ENCODE measurements at places on chromosomes 11 and 22.

- no peak for DNase-seq
Observed at GRCh38 chr11:22742157-22742613, 75.8 kb downstream of the GAS2 start.

DNA sequence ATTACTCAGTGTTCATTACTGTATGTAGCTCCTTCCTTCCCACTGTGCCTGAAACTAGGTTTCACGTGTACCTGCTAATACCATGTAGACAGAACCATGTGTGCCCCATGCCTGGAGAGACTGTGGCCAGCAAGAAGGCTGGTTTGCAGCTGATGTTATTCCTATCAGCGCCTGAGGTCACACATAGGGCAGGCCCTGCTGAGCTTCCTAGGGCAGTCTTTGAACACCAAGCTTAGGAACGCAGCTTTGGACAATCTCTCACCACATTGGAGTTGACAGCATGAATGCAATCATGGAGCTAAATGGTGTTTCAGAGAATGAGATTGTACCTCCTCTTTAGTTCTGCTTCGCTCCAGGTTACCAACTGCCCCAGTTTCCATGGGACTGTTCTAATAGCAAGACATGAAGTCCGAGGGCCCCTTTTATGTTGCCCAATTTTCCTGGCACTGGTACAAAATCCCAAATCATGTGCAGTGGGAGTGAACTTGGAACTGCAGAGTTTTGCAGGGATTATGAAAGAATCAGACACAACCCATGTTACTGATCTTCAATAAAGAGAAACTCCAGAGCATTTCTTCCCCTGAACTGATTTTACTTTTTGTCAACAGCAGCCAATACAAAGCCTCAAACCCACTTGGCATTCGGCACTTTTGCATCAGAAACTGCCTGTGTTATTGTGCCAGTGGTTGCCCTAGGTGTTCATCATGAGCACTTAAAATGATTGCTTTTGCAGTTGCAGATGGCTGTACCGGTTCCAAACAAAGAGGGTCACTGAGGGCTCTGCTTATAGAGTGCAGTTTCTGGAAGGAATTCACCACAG lies 154.2 kb upstream of the TTC12 start:
- DNase-seq: no peak

GRCh38 chr22:37195921-37196320 lies 7.9 kb upstream of the C1QTNF6 start:
- no peak for DNase-seq

- DNase-seq: no peak
Observed at GRCh38 chr22:44525941-44526778, 28.1 kb upstream of the RTL6 start.

GRCh38 chr11:37199082-37199481 lies 601.0 kb upstream of the RAG2 start:
- no peak for DNase-seq

GRCh38 chr11:32105871-32106560 lies 15.1 kb downstream of the RCN1 start:
- DNase-seq: no peak

DNA sequence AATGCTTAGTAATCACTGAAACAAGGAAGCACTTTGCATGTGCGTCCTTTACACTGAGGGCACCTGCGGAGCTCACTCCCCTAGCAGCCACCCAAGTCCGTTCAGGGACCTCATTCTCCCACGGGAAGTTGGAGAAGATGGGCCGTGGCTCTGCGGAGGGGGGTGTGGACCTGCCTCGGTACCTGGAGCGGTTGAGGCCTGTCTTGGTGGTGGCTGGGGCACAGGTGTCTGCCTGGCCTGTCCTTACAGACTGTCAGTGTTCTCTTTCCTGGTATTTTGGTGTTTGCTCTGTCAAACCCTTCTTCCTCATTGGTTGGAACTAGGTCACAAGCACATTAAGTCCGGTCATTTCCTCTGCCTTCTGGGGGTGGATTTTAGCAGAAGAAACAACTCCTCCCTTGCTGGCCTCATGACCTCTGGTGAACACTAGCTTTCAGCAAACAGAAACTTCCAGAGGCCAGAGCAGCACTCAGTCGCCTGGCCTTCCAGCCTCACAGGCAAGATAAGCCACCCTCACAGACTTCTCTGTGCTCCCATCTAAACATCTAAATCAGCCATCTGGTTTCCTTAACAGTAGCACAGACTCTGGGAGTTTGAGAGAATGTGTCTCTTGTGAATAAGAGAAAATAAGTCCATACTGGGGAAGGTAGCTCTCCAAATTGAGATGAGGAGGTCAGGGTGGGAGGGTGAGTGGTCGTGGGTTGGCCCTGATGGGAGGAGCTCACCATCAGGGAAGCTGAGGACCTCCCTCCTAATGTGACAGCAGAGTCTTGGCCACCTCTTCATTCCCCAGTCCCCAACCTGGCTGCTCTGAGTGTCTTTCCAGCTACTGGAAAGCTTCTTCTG lies 8.6 kb downstream of the SNAP29 start:
- no peak for DNase-seq
